ENCODE measurements at places on chromosomes 1 and 21. TPM values are rescaled to one million over a fixed set of nuclear protein-coding genes. Genes with fewer than 3 reads are reported as not detected.

Gene CSF3R
- 0.14 TPM for total RNA-seq

Gene NCMAP
- total RNA-seq: not detected

Gene TFF2
- not detected for total RNA-seq

Gene CAMK1G
- 0.66 TPM for total RNA-seq

Gene SLC6A17
- total RNA-seq: not detected

Gene SKI
- total RNA-seq: 20.6 TPM

Gene CRYAA
- not detected for total RNA-seq

Gene LCE1E
- not detected for total RNA-seq

Gene ADORA3
- not detected for total RNA-seq

Gene PLEKHN1
- total RNA-seq: 4.9 TPM

Gene ACKR1
- not detected for total RNA-seq

Gene ZMYND12
- total RNA-seq: 0.14 TPM

Gene COL8A2
- total RNA-seq: 6.7 TPM

Gene KNCN
- not detected for total RNA-seq

Gene SERPINC1
- 0.43 TPM for total RNA-seq

Gene COL6A1
- 1,721 TPM for total RNA-seq

Gene FCRLB
- total RNA-seq: 1.8 TPM

Gene SLC1A7
- total RNA-seq: 0.14 TPM

Gene PIGR
- total RNA-seq: not detected

Gene SNRPE
- 48.6 TPM for total RNA-seq

Gene CAPN8
- total RNA-seq: not detected
